ENCODE measurements at places on chromosomes 5 and 9.

DNA sequence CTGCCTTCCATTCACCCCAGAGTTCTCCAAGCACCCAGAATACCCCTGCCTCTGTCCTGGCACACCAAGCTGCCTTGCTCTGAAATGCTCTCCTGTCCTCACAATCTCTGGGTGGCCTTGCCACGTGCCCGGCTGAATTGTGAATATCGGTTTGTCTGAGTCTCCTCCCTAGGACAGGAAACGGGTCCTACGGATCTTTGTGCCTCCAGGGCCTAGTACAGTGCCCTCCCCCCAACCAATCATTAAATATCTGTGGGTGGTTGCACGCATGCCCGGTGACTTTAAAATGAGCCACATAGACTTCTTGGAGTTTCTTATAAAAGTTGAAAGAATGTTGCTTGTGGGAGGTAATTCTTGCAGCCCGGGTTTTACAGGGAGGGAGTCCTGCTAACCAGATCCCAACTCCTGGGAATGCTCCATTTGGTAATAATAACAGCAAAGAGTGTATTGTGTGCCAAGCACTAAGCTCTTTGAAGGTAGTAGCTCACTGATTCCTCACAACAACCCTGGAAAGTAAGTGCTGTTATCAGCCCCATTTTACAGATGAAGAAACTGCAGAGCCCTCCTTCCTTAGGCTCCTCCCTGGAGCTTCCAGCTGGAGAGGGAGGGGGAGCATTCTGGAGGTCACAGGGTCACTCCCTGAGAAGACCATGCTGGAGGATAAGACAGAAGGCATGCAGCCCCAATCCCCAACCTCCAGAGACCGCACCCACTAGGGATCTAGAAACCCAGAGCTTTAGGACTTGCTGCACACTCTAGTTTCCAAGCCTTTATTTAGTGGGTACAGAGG, 23.4 kb downstream of the URM1 start:
- DNase-seq = no peak

GRCh38 chr5:99379187-99379586, 450.4 kb upstream of the CHD1 start:
- DNase-seq = no peak

- peak; percentile 12 for DNase-seq
Measured at GRCh38 chr5:157464519-157465171, 4.6 kb downstream of the NIPAL4 start.

DNA sequence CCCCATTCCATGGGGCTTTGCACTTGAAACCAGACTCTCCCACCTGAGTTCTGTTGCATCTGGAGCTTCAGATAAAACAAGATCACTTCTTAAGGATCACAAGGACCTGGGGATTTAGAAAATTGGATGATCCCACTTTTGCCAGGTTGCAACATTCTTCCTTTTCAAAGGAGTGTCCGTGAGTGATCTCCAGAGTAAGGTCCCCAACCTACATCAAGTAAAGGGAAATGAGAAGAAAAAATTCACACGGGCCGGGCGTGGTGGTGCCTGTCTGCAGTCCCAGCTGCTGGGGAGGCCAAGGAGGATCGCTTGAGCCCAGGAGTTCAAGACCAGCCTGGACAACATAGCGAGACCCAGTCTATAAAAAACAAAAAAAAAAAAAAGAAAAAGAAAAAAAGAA, 41.2 kb upstream of the COL5A1 start:
- no peak for DNase-seq

All from caudate nucleus (tissue), 63 donors.